Thoracic aorta (tissue), 2 donors: ENCODE measurements at places on chromosomes 2 and 18. TPM values are rescaled to one million over a fixed set of nuclear protein-coding genes. Genes with fewer than 3 reads are reported as not detected.

DNA sequence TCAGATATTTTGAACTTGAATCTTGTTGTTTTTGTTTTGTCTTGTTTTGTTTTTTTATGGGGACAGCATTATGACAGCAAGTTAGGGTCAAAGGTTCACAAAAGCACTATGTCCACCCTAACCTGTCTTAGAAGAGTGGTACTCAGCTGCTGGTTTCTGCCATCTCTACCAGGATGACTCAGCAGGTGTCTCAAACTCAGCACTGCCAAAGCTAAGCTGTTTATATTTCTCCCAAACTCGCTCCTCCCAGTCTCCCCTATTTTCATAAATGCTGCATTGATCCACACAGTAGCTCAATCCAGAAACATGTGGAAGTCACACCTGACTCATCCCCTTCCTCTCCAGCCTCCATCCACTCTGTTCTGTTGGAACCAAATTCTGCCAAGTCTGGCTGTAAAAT lies 134.9 kb downstream of the ZBTB7C start:
- H3K36me3 ChIP-seq: no peaks in the 10 kb centered on the region
- no peak overlapping the region for H3K4me3 ChIP-seq
- no peaks in the 10 kb centered on the region for H3K4me1 ChIP-seq

- no peaks in the 10 kb centered on the region for H3K27me3 ChIP-seq
- no peak for DNase-seq
- no peak overlapping the region for H3K27ac ChIP-seq
- H3K4me1 ChIP-seq: no peaks in the 10 kb centered on the region
- H3K4me3 ChIP-seq: no peak overlapping the region
- no peaks in the 10 kb centered on the region for H3K36me3 ChIP-seq
Measured at GRCh38 chr2:38064801-38065501, 11.0 kb downstream of the CYP1B1 start.

DNA sequence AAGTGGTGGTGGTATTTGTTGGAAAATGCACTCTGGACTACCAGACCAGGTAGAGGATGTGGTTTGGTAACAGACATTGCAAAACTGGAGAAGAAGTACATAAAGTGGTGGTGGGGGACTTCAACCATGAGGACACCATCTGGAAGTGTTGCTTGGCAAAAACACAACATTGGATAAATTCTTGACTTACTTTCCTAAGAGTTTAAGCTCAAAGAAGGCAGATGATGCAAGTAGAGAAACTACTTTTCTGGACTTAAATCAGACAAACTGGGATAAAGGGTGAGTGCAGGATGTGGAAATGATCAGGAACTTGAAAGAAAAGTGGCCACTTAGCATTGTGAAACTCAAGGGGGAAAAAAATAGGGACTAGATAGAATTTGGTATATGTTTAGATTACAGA lies 487.4 kb downstream of the ZEB2 start:
- no peaks in the 10 kb centered on the region for H3K4me1 ChIP-seq
- H3K36me3 ChIP-seq: no peaks in the 10 kb centered on the region
- H3K4me3 ChIP-seq: no peak overlapping the region
- no peak overlapping the region for H3K27ac ChIP-seq
- no peak for DNase-seq
- H3K27me3 ChIP-seq: no peaks in the 10 kb centered on the region

DNA sequence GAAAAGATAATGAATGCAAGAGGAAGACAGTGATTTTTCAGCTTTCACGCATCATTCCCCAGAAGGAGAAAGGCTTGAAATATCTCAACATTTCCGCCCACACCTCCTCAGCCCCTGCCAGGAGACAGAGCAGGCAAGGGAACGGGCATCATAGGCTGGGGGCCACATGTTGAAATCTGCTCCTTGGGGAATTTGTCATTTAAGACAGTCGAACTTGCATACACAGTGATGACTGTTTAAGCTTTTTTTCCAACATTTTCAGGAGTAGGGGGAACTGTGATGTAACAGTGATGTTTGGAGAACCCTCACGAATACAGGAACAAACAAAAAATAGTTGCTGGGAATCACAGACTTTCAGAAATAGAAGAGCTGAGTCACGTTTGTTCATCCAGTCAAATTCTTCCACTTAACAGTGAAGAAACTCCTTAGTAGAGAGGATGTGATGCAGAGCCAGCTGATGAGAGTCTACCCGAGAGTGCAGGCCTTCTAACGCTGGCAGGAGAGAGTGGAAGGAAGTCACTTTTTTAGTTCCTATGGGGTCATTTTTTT lies 266.8 kb downstream of the ALPK2 start:
- H3K36me3 ChIP-seq: no peaks in the 10 kb centered on the region
- H3K27me3 ChIP-seq: no peaks in the 10 kb centered on the region
- H3K4me1 ChIP-seq: peaks cover 6% of the 10 kb centered on the region
- no peak overlapping the region for H3K4me3 ChIP-seq

GRCh38 chr2:121596221-121597080 lies 52.8 kb downstream of the CLASP1 start:
- H3K27ac ChIP-seq: no peak overlapping the region
- H3K4me1 ChIP-seq: peaks cover 7% of the 10 kb centered on the region
- DNase-seq: no peak
- H3K27me3 ChIP-seq: no peaks in the 10 kb centered on the region
- H3K36me3 ChIP-seq: no peaks in the 10 kb centered on the region

DNA sequence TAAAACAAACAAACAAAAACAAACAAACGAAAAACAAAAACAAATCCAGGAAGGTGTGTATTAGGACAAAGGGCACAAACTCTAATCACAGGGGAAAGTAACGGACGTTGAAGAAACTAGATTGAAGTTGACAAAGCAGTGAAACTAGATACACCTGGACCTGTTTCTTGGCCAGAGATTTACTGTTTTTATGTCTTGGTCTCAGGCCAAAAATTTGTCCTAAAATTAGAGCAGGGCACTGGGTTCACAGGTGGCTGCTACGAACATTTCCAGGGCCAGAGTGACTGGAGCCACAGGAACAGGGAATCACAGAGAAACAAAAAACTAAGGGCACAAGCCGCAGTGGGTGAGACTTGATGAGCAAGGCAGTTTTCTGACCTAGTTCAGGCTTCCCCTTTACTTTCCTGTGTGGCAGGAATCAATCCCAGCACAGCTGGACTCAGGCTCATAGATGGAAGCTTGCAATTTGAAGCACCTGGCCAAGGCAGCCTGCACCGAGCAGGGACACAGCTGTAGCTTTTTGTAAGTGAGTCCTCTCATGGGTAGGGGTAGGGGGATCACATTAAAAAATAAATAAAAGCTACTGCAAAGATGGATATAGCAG lies 329.4 kb downstream of the DLGAP1 start:
- no peaks in the 10 kb centered on the region for H3K27me3 ChIP-seq
- DNase-seq: no peak
- no peaks in the 10 kb centered on the region for H3K36me3 ChIP-seq
- no peak overlapping the region for H3K4me3 ChIP-seq

GRCh38 chr18:58570360-58571064 lies 58.4 kb downstream of the ALPK2 start:
- no peaks in the 10 kb centered on the region for H3K36me3 ChIP-seq
- H3K4me1 ChIP-seq: no peaks in the 10 kb centered on the region
- no peak for DNase-seq
- H3K27me3 ChIP-seq: no peaks in the 10 kb centered on the region

- H3K4me1 ChIP-seq: no peaks in the 10 kb centered on the region
- no peak overlapping the region for H3K4me3 ChIP-seq
- H3K27ac ChIP-seq: no peak overlapping the region
- H3K27me3 ChIP-seq: no peaks in the 10 kb centered on the region
Measured at GRCh38 chr2:44016282-44016681, 20.5 kb upstream of the LRPPRC start.

- H3K36me3 ChIP-seq: no peaks in the 10 kb centered on the region
- DNase-seq: no peak
- H3K27me3 ChIP-seq: no peaks in the 10 kb centered on the region
Measured at GRCh38 chr18:13447621-13448334, 229.2 kb downstream of the LDLRAD4 start.

GRCh38 chr2:167404627-167405284 lies 516.5 kb downstream of the XIRP2 start:
- H3K27me3 ChIP-seq: no peaks in the 10 kb centered on the region
- no peak overlapping the region for H3K27ac ChIP-seq
- no peaks in the 10 kb centered on the region for H3K36me3 ChIP-seq
- H3K4me1 ChIP-seq: no peaks in the 10 kb centered on the region
- H3K4me3 ChIP-seq: no peak overlapping the region

The NLRC4 gene
- 0.81 TPM for total RNA-seq

The SERPINB13 gene
- total RNA-seq: not detected

The DSG1 gene
- total RNA-seq: 1.1 TPM

The C2orf74 gene
- 12.7 TPM for total RNA-seq

The PROKR1 gene
- not detected for total RNA-seq

The REG3G gene
- total RNA-seq: not detected

The CTAGE1 gene
- total RNA-seq: not detected
